ENCODE measurements at places on chromosomes 1 and 21. TPM values are rescaled to one million over a fixed set of nuclear protein-coding genes. Genes with fewer than 3 reads are reported as not detected.

DNA sequence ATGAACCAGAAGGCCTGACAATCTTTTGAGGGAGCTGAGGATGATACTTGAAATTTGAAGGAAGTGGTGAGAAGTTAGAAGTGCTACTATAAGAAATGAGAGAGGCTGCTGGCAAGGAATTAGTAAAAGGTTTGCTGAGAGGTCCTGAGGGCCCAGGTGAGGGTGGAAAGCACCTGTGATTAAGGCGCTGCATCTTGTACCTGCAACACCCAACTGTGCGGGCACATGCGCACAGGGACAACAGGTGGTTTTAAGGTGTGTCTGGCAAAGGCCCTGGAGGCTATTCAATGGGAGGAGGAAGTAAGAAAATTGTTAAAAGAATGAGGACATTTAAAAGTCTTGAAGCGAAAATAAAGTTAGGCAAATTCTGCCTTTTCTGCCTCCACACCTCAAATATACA lies 349.3 kb downstream of the RGS7 start:
- no peak for DNase-seq
- H3K4me1 ChIP-seq: no peaks in the 10 kb centered on the region
- H3K27ac ChIP-seq: no peak overlapping the region
- H3K36me3 ChIP-seq: no peaks in the 10 kb centered on the region
- no peaks in the 10 kb centered on the region for H3K27me3 ChIP-seq

- H3K4me1 ChIP-seq: no peaks in the 10 kb centered on the region
- H3K36me3 ChIP-seq: no peaks in the 10 kb centered on the region
- no peaks in the 10 kb centered on the region for H3K27me3 ChIP-seq
- no peak overlapping the region for H3K4me3 ChIP-seq
Measured at GRCh38 chr1:84899969-84900368, 7.0 kb upstream of the LPAR3 start.

DNA sequence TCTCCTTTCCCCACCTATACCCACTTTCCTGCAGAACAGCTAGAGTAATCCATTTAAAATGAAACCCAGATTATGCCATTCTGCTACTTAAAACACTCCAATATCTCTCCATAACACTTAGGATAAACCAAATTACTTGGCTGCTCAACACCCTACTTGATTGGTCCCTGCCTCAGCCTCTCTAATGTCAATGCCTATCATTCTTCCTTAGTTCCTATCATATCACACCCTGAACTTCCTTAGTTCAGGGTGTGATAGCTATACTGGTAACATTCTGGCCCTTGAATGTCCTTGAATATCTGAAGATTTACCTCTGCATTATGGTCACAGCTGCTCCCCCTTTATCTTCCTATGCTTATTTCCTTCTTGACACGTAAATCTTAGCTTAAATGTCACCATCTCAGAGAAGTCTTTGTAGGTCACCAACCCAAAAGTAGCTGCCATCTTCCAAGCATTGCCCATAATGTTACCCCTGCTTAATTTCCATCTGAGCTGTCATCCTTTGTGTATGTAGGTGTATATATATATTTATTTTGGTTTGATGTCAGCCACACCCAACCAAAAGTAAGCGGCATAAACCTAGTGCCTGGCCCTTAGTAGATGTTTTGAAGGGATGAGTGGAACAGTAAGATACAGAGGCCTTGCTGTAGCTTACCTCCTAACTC lies 379.8 kb downstream of the PTPRC start:
- no peaks in the 10 kb centered on the region for H3K4me1 ChIP-seq
- H3K4me3 ChIP-seq: no peak overlapping the region
- no peak for DNase-seq
- no peaks in the 10 kb centered on the region for H3K27me3 ChIP-seq
- H3K27ac ChIP-seq: no peak overlapping the region
- no peaks in the 10 kb centered on the region for H3K36me3 ChIP-seq

GRCh38 chr1:229344139-229344538 lies 1.3 kb upstream of the CCSAP start:
- no peak overlapping the region for H3K27ac ChIP-seq
- no peaks in the 10 kb centered on the region for H3K36me3 ChIP-seq
- H3K27me3 ChIP-seq: no peaks in the 10 kb centered on the region
- DNase-seq: no peak
- H3K4me1 ChIP-seq: peaks cover 41% of the 10 kb centered on the region

DNA sequence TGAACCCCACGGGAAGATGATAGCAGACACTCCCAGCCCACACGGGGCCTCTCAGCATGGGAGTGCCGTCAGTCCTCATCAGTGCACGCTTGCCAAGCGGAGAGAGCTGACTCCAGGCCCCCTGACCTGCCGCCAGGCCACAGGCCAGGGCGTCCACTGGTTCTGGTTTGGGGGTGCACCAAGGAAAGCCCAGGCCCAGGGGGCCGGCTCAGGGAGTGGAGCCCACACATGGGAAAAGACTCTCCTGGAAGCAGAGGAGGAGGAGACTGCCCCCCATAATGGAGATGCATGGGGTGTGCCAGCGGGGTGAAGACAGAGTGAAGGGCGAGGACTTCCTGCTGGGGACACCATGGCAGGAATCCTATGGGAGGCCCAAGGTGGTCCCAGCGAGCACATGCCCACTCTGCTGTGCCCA lies 6.4 kb downstream of the TRIM11 start:
- no peaks in the 10 kb centered on the region for H3K27me3 ChIP-seq
- H3K27ac ChIP-seq: no peak overlapping the region
- DNase-seq: no peak
- H3K4me3 ChIP-seq: no peak overlapping the region
- H3K4me1 ChIP-seq: peaks cover 47% of the 10 kb centered on the region
- peaks cover 57% of the 10 kb centered on the region for H3K36me3 ChIP-seq

GRCh38 chr1:24806588-24806987 lies 61.3 kb downstream of the CLIC4 start:
- DNase-seq: no peak
- H3K4me3 ChIP-seq: no peak overlapping the region
- no peaks in the 10 kb centered on the region for H3K36me3 ChIP-seq

Gene DNMT3L
- total RNA-seq: not detected

Gene RSRP1
- 494 TPM for total RNA-seq

Gene ZNF593OS
- not detected for total RNA-seq

Gene CASP9
- total RNA-seq: 11.3 TPM

Gene MYOG
- not detected for total RNA-seq

Data from CD4-positive, alpha-beta memory T cell (primary cell).